ENCODE measurements at places on chromosomes 13 and 19. TPM values are rescaled to one million over a fixed set of nuclear protein-coding genes. Genes with fewer than 3 reads are reported as not detected.

Gene CEACAM21
- not detected for total RNA-seq

Gene TMEM147
- total RNA-seq: 116 TPM

Gene CLEC17A
- not detected for total RNA-seq

Gene DLEU7
- 0.17 TPM for total RNA-seq

Gene FBN3
- not detected for total RNA-seq

Gene KLK6
- 0.74 TPM for total RNA-seq

Gene GZMM
- total RNA-seq: 0.84 TPM

Gene FLT1
- total RNA-seq: 1.4 TPM

Gene WDR87
- not detected for total RNA-seq

Gene LGALS14
- total RNA-seq: not detected

Gene CCDC194
- 0.47 TPM for total RNA-seq

Gene PNMA8B
- total RNA-seq: not detected

Gene SOHLH2
- total RNA-seq: 1.7 TPM

Gene HCN2
- 0.42 TPM for total RNA-seq

Gene LILRB1
- total RNA-seq: not detected

Gene TBXA2R
- total RNA-seq: 0.59 TPM

Gene KIR3DL1
- total RNA-seq: not detected

Gene EPSTI1
- total RNA-seq: 73.9 TPM

Gene ZFP14
- 1.5 TPM for total RNA-seq

Gene S1PR5
- total RNA-seq: 10.3 TPM

Gene KCNJ14
- total RNA-seq: 0.02 TPM

Gene DMKN
- 34.4 TPM for total RNA-seq

Gene PLVAP
- not detected for total RNA-seq

Gene KLK14
- total RNA-seq: not detected

Gene NALCN
- total RNA-seq: 1.4 TPM

All from M059J (cell line).